MM.1S (cell line): ENCODE measurements at places on chromosomes 5 and 9.

DNA sequence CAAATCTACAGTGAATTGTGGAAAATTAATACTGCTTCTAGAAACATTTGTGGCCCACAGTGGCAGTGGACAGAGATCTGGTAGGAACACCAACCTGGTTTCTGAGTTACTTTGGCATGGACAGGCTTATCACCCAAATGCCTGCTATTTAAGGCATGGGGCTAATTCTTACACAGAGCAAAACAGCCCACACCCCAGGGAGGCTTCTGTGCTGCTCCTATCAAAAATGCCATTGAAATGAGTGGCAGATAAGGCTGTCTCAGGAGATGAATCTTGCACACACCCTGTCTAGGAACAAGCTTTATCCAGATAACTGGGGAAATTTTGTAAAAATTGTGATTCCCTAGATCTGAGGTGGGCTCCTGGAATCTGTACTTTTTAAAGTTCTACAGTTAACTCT, 307.1 kb downstream of the TLE1 start:
- H3K4me1 ChIP-seq, result no peaks in the 10 kb centered on the region
- H3K27ac ChIP-seq, result no peak overlapping the region
- no peak overlapping the region for H3K4me3 ChIP-seq
- H3K36me3 ChIP-seq, result no peaks in the 10 kb centered on the region
- DNase-seq, result no peak

DNA sequence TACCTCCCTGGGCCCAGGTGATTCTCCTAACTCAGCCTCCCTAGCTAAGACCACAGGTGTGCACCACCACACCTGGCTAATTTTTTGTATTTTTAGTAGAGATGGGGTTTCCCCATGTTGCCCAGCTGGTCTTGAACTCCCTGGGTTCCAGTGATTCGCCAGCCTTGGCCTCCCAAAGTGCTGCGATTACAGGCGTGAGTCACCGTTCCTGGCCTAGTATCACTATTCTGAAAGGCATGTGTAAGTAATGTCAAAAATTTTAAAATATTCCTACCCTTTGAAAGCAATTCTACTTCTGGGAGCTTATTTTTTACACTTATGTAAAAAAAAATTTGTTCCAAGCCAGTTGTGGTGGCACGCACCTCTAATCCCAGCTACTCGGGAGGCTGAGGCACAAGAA, 27.1 kb upstream of the TLE1 start:
- no peaks in the 10 kb centered on the region for H3K4me1 ChIP-seq
- H3K27me3 ChIP-seq, result no peaks in the 10 kb centered on the region
- no peak for DNase-seq
- no peak overlapping the region for H3K4me3 ChIP-seq
- no peak overlapping the region for H3K27ac ChIP-seq

GRCh38 chr9:34392511-34392910, 15.8 kb upstream of the MYORG start:
- H3K27me3 ChIP-seq, result no peaks in the 10 kb centered on the region
- DNase-seq, result no peak

- no peaks in the 10 kb centered on the region for H3K36me3 ChIP-seq
- peak; percentile 12 for DNase-seq
- no peaks in the 10 kb centered on the region for H3K4me1 ChIP-seq
- no peak overlapping the region for H3K27ac ChIP-seq
- no peak overlapping the region for H3K4me3 ChIP-seq
These were observed 430.1 kb upstream of the WWC1 start for GRCh38 chr5:167861129-167861927.
